ENCODE measurements at places on chromosomes 6 and 20. TPM values are rescaled to one million over a fixed set of nuclear protein-coding genes. Genes with fewer than 3 reads are reported as not detected.

OR12D3 gene
- total RNA-seq: not detected

SPDEF gene
- total RNA-seq: 0.34 TPM

ATAT1 gene
- 14.2 TPM for total RNA-seq

PSMF1 gene
- 185 TPM for total RNA-seq

FAM209B gene
- 1.3 TPM for total RNA-seq

LY86 gene
- total RNA-seq: 0.39 TPM

MTFR2 gene
- 34.3 TPM for total RNA-seq

TOMM34 gene
- total RNA-seq: 46.8 TPM

PHACTR3 gene
- total RNA-seq: not detected

CAP2 gene
- not detected for total RNA-seq

All from activated T-cell treated with anti-CD3 and anti-CD28 coated beads, Interleukin-2, amount 50 U/mL, for 72 hours (primary cell).